ENCODE measurements at places on chromosomes 1 and 21. TPM values are rescaled to one million over a fixed set of nuclear protein-coding genes. Genes with fewer than 3 reads are reported as not detected.

The USF1 gene
- 34.8 TPM for polyA plus RNA-seq

The CDK18 gene
- polyA plus RNA-seq = 28.3 TPM

The UTS2 gene
- polyA plus RNA-seq = not detected

The RGS4 gene
- 1.2 TPM for polyA plus RNA-seq

The TMPRSS2 gene
- not detected for polyA plus RNA-seq

The AGPAT3 gene
- 37.6 TPM for polyA plus RNA-seq

The CNKSR1 gene
- polyA plus RNA-seq = 2.5 TPM

The KISS1 gene
- 0.28 TPM for polyA plus RNA-seq

The LCE3D gene
- polyA plus RNA-seq = not detected

The PUSL1 gene
- polyA plus RNA-seq = 7.0 TPM

The OR6K3 gene
- polyA plus RNA-seq = not detected

The FMO3 gene
- 0.35 TPM for polyA plus RNA-seq

The MAP10 gene
- 2.9 TPM for polyA plus RNA-seq

The S100A8 gene
- 12.5 TPM for polyA plus RNA-seq

The IKBKE gene
- polyA plus RNA-seq = 3.1 TPM

The LEFTY1 gene
- polyA plus RNA-seq = 0.52 TPM

The TEX38 gene
- polyA plus RNA-seq = 0.28 TPM

The HHIPL2 gene
- 0.22 TPM for polyA plus RNA-seq

The VANGL2 gene
- 11.0 TPM for polyA plus RNA-seq

Data from hindlimb muscle (tissue), 1 donor.